Body of pancreas (tissue), 4 donors: ENCODE measurements at places on chromosomes 16 and 17. TPM values are rescaled to one million over a fixed set of nuclear protein-coding genes. Genes with fewer than 3 reads are reported as not detected.

ATP2C2 gene
- 18.1 TPM for total RNA-seq

ABCA9 gene
- 30.7 TPM for total RNA-seq

TMEM170A gene
- total RNA-seq = 17.1 TPM

- no peak for DNase-seq
These were observed 340.8 kb downstream of the XYLT1 start for GRCh38 chr16:17129971-17130370.

DNA sequence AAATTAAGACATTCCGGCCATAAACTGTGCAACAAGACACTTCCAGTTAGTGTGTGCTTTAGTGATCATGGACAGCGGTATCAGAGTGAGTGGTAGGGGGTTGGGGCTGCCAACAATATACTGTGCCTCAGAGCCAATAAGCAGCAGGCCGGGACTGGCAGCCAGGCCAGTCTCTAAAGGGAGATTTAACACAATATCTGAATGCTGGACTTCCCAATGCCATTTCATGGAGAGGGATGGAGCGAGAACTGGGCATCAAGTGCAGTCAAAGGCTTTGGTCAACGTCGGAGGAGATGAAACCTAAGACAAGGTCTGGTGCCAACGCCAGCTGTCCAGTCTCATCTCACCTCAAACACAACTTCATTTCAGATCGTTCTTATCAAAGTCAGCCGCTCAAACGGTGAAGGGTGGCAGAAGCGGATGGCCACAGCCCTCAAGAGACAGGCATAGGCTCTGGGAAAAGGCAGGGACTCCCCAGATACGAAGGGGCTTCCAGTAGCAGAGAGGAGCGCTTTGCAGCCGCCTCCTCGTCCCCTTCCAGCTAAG lies 935 bp downstream of the USP32 start:
- DNase-seq = peak; percentile 54
